ENCODE measurements at places on chromosomes 6 and 20. TPM values are rescaled to one million over a fixed set of nuclear protein-coding genes. Genes with fewer than 3 reads are reported as not detected.

The MRAP2 gene
- total RNA-seq, result 2.0 TPM

DNA sequence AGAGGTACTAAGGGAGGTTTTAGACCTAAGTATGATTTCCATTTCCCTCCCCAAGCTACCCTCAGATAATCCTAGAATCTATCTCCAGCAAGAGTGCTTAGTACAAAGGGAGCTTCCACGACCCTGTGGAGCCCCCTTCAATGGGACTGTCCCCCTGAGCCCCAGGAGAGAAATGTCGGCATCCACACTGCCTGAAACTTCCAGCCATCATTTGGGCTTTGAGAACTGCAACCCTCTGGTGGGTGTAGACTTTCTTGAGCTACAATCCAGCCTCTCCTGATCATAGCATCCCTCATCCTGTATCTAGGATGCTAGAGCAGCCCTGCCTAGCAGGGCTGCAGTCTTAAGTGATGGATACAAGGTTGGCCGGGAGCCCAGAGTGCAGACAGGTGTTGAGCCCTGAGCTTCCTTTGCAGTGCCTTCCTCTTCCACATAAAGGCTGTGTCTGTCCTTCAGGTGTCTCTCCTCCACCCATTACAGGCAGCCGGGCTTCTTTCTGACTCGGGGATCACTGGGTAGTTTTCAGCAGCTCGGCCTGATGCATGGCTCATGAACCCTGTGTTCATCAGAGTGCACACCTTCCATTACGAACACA, 424.5 kb downstream of the PREX1 start:
- no peak overlapping the region for H3K27ac ChIP-seq
- no peak overlapping the region for H3K4me3 ChIP-seq
- peaks cover 10% of the 10 kb centered on the region for H3K27me3 ChIP-seq
- DNase-seq, result no peak
- H3K36me3 ChIP-seq, result no peaks in the 10 kb centered on the region

DNA sequence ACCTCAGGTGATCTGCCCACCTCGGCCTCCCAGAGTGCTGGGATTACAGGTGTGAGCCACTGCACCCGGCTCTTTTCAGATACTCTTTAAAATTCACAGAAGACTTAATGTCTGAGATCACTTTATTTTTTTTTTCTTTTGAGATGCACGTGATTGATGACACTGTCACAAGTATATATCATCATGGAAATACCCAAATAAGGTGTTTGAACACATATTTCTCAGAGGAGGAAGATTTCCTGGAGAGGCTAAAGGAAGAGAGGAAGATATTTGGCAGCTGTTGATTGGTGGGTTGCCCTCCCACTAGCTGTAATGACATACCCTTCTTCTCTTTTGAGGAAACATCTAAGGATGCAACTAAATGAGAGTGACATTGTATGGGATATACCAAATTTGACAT, 225.9 kb upstream of the CITED2 start:
- H3K4me1 ChIP-seq, result no peaks in the 10 kb centered on the region
- DNase-seq, result no peak
- H3K27me3 ChIP-seq, result no peaks in the 10 kb centered on the region
- H3K27ac ChIP-seq, result no peak overlapping the region
- H3K4me3 ChIP-seq, result no peak overlapping the region
- H3K36me3 ChIP-seq, result no peaks in the 10 kb centered on the region

GRCh38 chr20:54556406-54556805, 81.0 kb downstream of the DOK5 start:
- H3K36me3 ChIP-seq, result no peaks in the 10 kb centered on the region
- H3K4me3 ChIP-seq, result no peak overlapping the region
- no peaks in the 10 kb centered on the region for H3K4me1 ChIP-seq
- no peak overlapping the region for H3K27ac ChIP-seq

DNA sequence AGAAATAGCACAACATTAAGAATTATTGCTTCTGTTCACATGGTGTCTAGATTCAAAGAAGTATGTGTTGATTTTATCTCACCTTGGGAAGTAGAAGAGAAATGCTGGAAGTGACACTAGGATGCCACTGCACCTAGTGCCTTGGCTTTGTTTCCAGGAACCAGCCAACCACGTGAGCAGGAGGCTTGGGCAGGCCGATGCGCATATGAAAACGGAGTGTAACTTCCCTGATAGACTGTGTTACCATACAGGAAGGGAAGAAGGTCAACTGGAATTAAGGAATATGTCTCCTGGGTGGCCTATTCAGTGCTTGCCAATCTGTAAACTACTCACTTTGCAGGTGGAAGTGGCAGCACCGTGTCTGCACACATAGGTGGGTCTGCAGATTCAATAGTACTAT, 28.1 kb downstream of the TUBB2B start:
- no peaks in the 10 kb centered on the region for H3K27me3 ChIP-seq
- no peak for DNase-seq
- H3K36me3 ChIP-seq, result no peaks in the 10 kb centered on the region
- H3K4me3 ChIP-seq, result no peak overlapping the region

DNA sequence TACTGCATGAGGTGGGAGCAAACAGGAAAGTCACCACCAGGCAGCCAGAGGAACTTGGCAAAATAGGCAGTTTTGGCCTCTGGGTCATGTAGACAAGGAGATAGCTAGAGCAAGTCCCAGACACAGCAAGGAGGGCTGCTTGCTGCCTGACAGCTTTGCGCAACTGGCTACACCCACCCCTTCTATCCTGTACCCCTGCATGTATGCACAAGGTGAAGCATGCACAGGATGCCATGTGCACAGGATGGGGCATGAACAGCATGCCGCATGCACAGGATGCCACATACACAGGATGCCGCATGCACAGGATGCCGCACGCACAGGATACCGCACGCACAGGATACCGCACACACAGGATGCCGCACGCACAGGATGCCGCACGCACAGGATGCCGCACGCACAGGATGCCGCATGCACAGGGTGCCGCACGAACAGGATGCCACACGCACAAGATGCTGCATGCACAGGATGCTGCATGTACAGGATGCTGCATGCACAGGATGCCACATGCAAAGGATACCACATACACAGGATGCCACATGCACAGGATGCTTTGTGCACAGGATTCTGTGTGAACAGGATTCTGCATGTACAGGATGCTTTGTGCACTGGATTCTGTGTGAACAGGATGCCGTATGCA, 104.9 kb upstream of the IYD start:
- H3K27me3 ChIP-seq, result no peaks in the 10 kb centered on the region
- H3K36me3 ChIP-seq, result no peaks in the 10 kb centered on the region
- DNase-seq, result no peak
- no peak overlapping the region for H3K4me3 ChIP-seq
- H3K27ac ChIP-seq, result no peak overlapping the region

DNA sequence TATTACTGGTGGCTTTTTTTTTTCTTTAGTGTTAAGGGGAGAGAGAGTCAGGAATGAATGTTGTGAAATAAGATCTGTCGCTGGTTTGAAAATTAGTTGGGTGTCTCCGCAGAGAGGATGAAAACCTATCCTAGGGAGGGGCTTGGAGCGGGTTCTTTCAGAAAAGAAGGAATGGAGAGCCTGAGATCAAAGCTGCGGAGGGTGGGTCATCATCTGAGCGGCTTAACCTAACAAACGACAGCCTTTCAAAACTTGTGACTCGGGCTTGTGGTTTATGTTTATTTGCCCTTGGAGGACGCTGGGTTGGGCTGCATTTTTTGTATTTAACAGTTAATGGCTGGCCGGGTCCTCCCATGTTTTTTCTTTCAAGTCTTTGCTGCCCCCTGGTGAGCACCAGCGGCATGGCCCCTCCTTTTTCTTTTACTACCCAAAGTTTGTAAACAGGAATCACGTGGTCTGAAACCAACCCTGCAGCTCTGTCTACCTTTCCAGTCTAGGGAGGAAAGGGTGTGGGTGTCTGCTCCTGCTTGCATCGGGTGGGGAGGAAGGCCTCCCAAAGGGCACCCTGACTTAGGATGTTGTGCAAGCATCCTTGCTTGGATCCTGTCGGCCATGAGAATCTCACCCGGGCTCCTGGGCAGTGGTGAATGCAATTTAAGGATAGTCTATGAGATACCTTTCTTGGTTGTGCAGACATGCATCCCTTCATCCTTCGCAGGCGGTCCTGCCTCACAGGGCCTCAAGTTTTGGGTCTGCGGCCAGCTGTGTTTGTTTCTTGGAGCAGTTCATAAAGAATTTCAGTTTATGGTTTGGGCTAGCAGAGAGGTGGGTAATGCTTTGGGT, 2.2 kb downstream of the PIM1 start:
- peaks cover 9% of the 10 kb centered on the region for H3K36me3 ChIP-seq
- peak; percentile 95 for DNase-seq
- H3K27me3 ChIP-seq, result no peaks in the 10 kb centered on the region
- H3K4me3 ChIP-seq, result peak overlapping the region; percentile 37

DNA sequence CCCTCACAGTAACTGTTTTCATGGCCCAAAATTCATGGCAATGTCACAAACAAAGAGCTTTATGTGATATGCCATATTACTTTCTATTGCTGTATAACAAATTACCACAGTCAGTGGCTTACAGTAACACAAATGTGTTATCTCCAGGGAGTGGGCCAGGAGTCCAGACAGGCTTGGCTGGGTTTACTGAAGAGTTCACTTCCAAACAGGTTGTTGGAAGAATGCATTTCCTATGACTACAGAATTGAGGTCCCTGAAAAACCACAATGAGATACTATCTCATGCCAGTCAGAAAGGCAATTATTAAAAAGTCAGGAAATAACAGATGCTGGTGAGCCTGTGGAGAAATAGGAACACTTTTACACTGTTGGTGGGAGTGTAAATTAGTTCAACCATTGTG, 431.9 kb downstream of the PKHD1 start:
- H3K27ac ChIP-seq, result no peak overlapping the region
- no peaks in the 10 kb centered on the region for H3K27me3 ChIP-seq
- DNase-seq, result no peak
- H3K4me1 ChIP-seq, result no peaks in the 10 kb centered on the region

GRCh38 chr20:62523473-62524203, 47.8 kb upstream of the GATA5 start:
- H3K4me3 ChIP-seq, result no peak overlapping the region
- DNase-seq, result peak; percentile 54
- no peaks in the 10 kb centered on the region for H3K4me1 ChIP-seq
- H3K27me3 ChIP-seq, result peaks cover 11% of the 10 kb centered on the region
- H3K36me3 ChIP-seq, result no peaks in the 10 kb centered on the region
- H3K27ac ChIP-seq, result no peak overlapping the region

GRCh38 chr6:56710967-56711366, 68.3 kb upstream of the DST start:
- H3K27ac ChIP-seq, result no peak overlapping the region
- no peaks in the 10 kb centered on the region for H3K36me3 ChIP-seq
- no peak for DNase-seq
- no peaks in the 10 kb centered on the region for H3K27me3 ChIP-seq

The RNF146 gene
- 38.9 TPM for total RNA-seq

- no peak overlapping the region for H3K27ac ChIP-seq
- peaks cover 8% of the 10 kb centered on the region for H3K36me3 ChIP-seq
- H3K27me3 ChIP-seq, result no peaks in the 10 kb centered on the region
- no peak for DNase-seq
- peaks cover 5% of the 10 kb centered on the region for H3K4me1 ChIP-seq
- H3K4me3 ChIP-seq, result no peak overlapping the region
These were observed 4.9 kb downstream of the PREP start for GRCh38 chr6:105397987-105398386.

The RAET1E gene
- total RNA-seq, result 0.94 TPM

The NKX2-2 gene
- not detected for total RNA-seq

The KPNA5 gene
- 11.2 TPM for total RNA-seq

DNA sequence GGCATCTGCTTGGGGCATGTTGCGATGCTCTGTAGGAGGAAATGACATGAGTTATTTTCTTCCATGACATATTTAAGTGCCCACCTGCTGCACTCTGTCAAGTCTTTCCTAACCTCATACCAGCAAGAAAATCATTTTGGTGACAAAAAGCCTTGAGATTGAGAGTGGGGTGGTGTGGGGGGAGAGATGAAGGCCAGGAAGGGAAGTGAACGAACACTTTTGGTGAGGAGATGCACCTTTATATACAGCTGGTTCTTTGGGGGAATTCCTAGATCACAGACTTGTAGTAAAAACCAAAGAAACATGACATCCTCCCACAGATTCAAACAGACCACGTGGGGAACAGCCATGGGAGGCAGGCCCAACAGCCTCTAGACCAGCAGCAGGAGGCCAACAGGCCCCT, 26.1 kb downstream of the NCOA5 start:
- DNase-seq, result no peak
- no peak overlapping the region for H3K27ac ChIP-seq
- peaks cover 63% of the 10 kb centered on the region for H3K36me3 ChIP-seq
- H3K4me1 ChIP-seq, result peaks cover 6% of the 10 kb centered on the region
- H3K4me3 ChIP-seq, result no peak overlapping the region

DNA sequence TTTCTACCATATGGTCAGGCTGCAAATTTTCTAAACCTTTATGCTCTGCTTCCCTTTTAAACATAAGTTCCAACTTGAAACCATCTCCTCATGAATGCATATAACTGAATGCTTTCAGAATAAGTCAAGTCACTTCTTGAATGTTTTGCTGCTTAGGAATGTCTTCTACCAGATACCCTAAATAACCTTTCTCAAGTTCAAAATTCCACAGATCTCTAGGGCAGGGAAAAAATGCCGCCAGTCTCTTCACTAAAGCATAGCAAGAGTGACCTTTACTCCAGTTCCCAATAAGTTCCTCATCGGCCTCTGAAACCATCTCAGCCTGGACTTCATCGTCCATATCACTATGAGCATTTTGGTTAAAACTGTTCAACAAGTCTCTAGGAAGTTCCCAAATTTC, 1011.2 kb upstream of the CITED2 start:
- no peaks in the 10 kb centered on the region for H3K4me1 ChIP-seq
- DNase-seq, result no peak
- no peaks in the 10 kb centered on the region for H3K36me3 ChIP-seq
- no peak overlapping the region for H3K27ac ChIP-seq

DNA sequence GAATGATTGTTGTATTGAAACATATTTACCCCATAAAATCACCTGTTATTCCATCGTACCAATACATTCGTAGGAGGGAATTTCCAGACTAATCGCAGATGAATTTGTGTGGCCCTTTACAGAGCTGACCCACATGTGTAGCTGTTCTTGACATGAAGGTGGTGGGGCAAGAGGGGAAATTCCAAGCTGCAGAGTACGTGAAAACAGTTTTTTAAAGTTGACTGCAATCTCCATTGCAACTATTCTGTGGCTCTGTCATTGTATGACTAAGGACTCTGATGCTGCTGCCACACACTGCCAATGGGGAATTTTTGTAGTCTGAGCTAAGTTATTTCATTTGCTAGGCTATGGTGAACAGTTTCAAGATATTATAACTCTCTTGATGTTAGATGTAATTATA, 46.4 kb upstream of the ADTRP start:
- H3K27ac ChIP-seq, result no peak overlapping the region
- no peaks in the 10 kb centered on the region for H3K27me3 ChIP-seq
- no peak for DNase-seq
- H3K36me3 ChIP-seq, result no peaks in the 10 kb centered on the region
- peaks cover 7% of the 10 kb centered on the region for H3K4me1 ChIP-seq

The GSTA2 gene
- total RNA-seq, result 2.7 TPM

- H3K4me3 ChIP-seq, result no peak overlapping the region
- H3K27ac ChIP-seq, result no peak overlapping the region
- no peaks in the 10 kb centered on the region for H3K27me3 ChIP-seq
- no peak for DNase-seq
These were observed 28.7 kb downstream of the GNAS start for GRCh38 chr20:58880994-58881752.

The COL9A1 gene
- not detected for total RNA-seq

The HSPA1L gene
- 1.9 TPM for total RNA-seq

The RUNX2 gene
- 3.5 TPM for total RNA-seq

Data from lung (tissue), 17 donors.